ENCODE measurements at places on chromosomes 6 and 20.

GRCh38 chr6:100001915-100002388, 7.9 kb upstream of the MCHR2 start:
- DNase-seq: peak; percentile 47

GRCh38 chr20:1108437-1108920, 9.9 kb upstream of the PSMF1 start:
- no peak for DNase-seq

DNA sequence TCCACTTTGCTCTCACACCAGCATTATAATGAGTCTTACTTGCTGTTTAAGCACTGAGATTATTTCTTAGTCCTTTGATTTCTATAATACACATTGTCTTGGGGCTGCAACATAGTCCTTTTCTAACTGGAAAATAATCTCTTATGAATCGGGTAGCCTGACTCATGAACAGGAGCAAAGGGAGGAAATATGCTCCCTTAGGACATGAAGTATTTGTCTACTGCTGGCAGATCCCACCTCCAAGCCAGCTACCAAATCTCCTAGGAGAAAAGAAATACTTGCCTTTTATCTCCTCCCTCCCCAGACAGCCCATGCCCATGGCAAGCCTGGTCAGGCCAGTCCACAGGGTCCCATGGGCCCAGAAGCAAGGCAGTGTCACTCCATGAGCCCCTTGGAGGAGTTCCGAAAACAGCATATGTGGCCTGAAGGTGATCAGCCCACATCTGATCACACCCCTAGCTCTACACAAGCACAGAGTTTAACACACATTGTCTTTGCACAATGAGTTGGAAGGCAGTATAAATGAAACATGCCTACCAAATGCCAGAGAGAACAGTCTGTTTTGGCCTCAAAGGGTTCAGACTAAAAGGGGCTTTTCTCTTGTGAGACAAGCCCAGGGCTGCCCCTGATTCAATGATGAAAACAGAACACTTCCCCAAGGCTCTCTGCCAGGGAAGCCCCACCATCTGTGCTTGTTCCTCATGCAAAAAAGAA, 37.1 kb upstream of the SLC4A11 start:
- no peak for DNase-seq

- DNase-seq: no peak
Observed at GRCh38 chr6:52596371-52597028, 19.6 kb upstream of the TRAM2 start.

DNA sequence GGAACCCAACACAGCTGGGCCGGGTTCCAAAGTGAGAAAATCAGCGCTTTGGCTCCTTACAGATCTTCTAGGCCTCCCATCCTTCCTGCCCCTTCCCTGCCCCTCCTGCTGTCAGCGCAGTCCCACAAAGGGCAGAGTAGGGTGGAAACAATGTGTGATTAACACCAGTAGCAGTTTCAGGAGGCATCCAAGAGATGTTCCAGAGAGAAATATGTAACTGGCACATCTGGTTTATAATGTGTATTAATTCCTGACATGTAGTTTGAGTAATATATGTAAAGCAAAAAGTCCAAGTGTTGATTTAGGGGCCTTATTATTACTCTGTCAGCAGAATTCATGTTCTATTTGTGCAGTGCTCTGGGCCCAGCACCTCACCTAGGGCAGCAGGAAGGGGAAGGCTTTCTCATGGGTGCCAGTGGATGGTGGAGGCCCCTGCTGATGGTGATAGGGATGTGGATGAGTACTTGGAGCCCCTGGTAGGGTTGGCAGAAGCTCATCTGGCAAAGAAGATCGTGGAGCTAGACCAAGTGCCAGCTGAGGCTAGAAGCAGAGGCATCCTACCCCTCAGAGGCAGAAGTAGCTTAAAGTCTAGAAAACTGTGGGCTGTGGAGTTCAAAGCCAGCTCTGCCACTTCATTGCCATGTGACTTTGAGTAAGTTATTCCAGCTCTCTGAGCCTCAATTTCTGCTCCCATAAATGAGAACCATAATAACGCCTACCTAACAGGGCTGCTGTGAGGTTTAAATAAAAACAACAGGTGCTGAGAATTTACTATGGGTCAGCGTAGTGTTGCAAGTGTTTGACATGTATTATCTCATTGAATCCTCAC, 22.4 kb upstream of the RALY start:
- DNase-seq: no peak

- DNase-seq: peak; percentile 100
Observed at GRCh38 chr6:53746442-53747103, 48.2 kb upstream of the LRRC1 start.

- no peak for DNase-seq
Observed at GRCh38 chr6:99096170-99096569, 148.4 kb upstream of the FBXL4 start.

GRCh38 chr6:14211562-14211942, 94.0 kb downstream of the CD83 start:
- peak; percentile 22 for DNase-seq

All from NCI-H510A treated with DMSO at 0.1 percent for 48 hours (cell line).